Neural crest cell (in vitro differentiated cells): ENCODE measurements at places on chromosomes 3 and 15.

- no peaks in the 10 kb centered on the region for H3K36me3 ChIP-seq
- peaks cover 3% of the 10 kb centered on the region for H3K27me3 ChIP-seq
- H3K27ac ChIP-seq: no peak overlapping the region
- DNase-seq: no peak
- H3K4me1 ChIP-seq: peaks cover 29% of the 10 kb centered on the region
These were observed 14.5 kb downstream of the EPHB1 start for GRCh38 chr3:134809427-134810051.

GRCh38 chr3:138271189-138271794, 58.4 kb downstream of the NME9 start:
- H3K27me3 ChIP-seq: no peaks in the 10 kb centered on the region
- DNase-seq: no peak
- no peak overlapping the region for H3K4me3 ChIP-seq

DNA sequence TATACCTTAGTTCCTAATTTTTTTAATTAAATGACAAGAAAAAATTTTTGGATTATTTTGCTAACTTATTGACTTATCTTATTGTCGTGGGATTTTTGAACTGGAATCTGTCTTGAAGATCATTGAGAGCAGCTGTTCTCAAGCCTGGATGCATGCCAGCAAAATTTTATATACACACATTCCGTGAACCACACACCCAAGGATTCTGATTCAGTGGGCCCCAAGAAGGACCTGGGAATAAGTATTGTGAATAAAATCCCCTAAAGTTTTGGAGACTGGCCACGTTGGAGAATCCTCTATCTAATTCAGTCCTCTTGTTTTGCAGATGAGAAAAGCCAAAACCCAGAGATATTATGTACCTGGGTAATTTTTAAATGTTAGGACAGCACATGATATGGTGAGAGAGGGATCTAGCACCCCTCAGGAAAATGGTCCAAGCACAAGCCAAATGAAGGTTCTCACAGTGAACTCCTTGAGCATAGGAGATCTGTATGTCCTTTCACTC, 55.2 kb downstream of the UNC13C start:
- peaks cover 3% of the 10 kb centered on the region for H3K36me3 ChIP-seq
- H3K27me3 ChIP-seq: no peaks in the 10 kb centered on the region
- no peak for DNase-seq
- no peak overlapping the region for H3K4me3 ChIP-seq
- H3K27ac ChIP-seq: no peak overlapping the region
- H3K4me1 ChIP-seq: peaks cover 20% of the 10 kb centered on the region

DNA sequence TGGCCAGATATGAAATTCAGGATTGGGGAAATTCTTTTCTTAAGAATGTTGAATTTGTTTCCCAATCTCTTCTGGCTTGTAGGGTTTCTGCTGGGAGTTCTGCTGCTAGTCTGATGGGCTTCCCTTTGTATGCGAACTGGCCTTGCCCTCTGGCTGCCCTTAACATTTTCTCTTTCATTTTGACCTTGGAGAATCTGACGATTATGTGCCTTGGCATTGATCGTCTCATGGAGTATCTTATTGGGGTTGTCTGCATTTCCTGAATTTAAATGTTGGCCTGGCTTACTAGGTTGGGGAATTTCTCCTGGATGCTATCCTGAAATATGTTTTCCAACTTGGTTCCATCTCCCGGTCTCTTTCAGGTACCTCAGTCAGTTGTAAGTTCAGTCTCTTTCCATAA, 152.2 kb downstream of the CFAP20DC start:
- peaks cover 38% of the 10 kb centered on the region for H3K36me3 ChIP-seq
- no peak for DNase-seq
- no peaks in the 10 kb centered on the region for H3K4me1 ChIP-seq
- no peaks in the 10 kb centered on the region for H3K27me3 ChIP-seq
- no peak overlapping the region for H3K4me3 ChIP-seq
- H3K27ac ChIP-seq: no peak overlapping the region

- no peak overlapping the region for H3K4me3 ChIP-seq
- DNase-seq: no peak
- H3K36me3 ChIP-seq: peaks cover 40% of the 10 kb centered on the region
- no peak overlapping the region for H3K27ac ChIP-seq
These were observed 104.9 kb upstream of the NEDD4 start for GRCh38 chr15:56098195-56098863.

- H3K36me3 ChIP-seq: no peaks in the 10 kb centered on the region
- no peak overlapping the region for H3K4me3 ChIP-seq
- peaks cover 4% of the 10 kb centered on the region for H3K27me3 ChIP-seq
- no peak overlapping the region for H3K27ac ChIP-seq
These were observed 15.8 kb upstream of the CYP11A1 start for GRCh38 chr15:74383286-74383685.

DNA sequence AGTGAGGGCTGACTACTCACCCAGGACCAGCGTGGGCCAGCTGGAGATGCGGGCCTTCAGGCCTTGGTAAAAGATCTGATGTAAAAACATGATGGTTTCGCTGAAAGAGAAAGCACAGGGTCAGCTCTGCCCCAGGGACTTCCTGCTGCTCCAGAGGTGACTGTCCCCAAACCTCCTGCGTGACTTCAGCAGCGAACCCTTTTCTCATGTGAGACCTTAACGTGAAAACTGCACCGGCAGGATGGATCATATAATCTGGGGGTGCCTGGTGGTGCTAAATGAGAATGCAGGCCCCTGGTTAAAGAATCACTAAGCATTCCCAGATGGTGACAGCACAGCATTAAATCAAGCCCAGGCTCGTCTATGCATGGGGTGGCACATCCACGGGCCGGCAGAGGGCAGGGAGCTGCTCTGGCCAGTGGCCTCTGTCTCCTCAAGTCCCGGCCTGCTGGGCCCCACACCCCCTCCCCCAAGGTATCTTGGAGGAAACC, 55.4 kb downstream of the RASGRF1 start:
- no peak for DNase-seq
- H3K27me3 ChIP-seq: no peaks in the 10 kb centered on the region
- H3K4me3 ChIP-seq: no peak overlapping the region

DNA sequence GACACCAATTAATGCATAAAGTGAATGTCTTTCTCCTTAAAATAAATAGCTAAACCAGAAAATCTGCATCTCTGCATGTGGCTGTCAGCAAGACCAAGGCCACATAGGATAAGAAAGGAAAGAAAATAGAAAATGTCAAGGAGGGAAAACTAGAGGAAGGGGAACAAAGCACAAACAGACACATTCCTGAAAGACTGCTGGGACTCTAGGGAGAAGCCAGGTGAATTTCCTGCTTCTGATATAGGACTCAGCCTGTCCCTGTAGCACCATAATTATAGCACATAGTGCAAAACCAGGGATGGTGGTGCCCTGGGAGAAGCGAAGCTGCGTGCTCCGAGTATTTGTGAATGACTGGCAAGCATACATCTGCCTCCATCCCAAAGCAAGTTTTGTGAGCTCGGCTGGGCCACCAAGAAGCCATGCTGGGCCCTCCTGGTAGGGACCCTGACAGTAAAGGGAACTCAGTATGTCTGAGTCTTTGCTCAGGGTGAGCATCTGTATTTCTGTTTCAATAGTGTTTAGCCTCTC, 14.2 kb downstream of the FSTL1 start:
- peaks cover 12% of the 10 kb centered on the region for H3K36me3 ChIP-seq
- DNase-seq: no peak
- no peak overlapping the region for H3K27ac ChIP-seq

DNA sequence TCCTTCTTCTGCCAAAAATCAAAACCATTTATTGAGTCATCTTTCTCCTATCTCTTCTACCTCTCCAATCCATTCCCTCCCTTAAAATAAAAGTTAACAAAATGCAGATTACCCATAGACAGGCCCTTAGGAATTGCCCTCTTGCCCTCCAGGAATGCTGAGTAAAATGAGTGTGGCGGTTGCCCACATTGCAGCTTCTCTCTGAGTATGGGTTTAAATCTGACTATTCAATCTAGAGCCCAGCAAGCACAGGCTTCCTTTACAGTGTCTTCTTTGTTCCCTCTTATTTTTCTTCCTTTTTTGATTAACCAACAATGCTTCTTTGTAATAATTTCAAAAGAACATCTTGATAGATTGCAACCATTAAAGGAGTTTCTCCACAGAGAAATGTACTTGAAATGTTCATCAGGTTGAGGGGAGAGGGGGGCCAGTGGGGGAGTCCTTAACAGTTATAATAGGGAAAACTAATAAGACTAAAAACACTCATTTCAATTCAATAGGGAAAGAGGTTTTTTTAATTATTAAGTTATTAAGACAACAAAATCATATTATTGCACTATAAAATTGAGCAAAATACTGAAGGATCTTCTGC, 135.3 kb upstream of the LMCD1 start:
- H3K27me3 ChIP-seq: no peaks in the 10 kb centered on the region
- peak overlapping the region; percentile 24 for H3K27ac ChIP-seq
- H3K4me3 ChIP-seq: peak overlapping the region; percentile 31
- peaks cover 26% of the 10 kb centered on the region for H3K4me1 ChIP-seq
- H3K36me3 ChIP-seq: no peaks in the 10 kb centered on the region
- no peak for DNase-seq

- peaks cover 4% of the 10 kb centered on the region for H3K36me3 ChIP-seq
- H3K4me3 ChIP-seq: no peak overlapping the region
- no peaks in the 10 kb centered on the region for H3K27me3 ChIP-seq
- DNase-seq: no peak
These were observed 105.7 kb downstream of the PPP2R3A start for GRCh38 chr3:136070953-136071949.

- peaks cover 5% of the 10 kb centered on the region for H3K4me1 ChIP-seq
- no peaks in the 10 kb centered on the region for H3K36me3 ChIP-seq
- no peaks in the 10 kb centered on the region for H3K27me3 ChIP-seq
- no peak for DNase-seq
- no peak overlapping the region for H3K27ac ChIP-seq
These were observed 126.2 kb upstream of the SYNPR start for GRCh38 chr3:63151897-63152296.

GRCh38 chr15:35663956-35664355, 118.0 kb upstream of the DPH6 start:
- no peak for DNase-seq
- no peaks in the 10 kb centered on the region for H3K27me3 ChIP-seq
- H3K27ac ChIP-seq: no peak overlapping the region
- H3K36me3 ChIP-seq: no peaks in the 10 kb centered on the region
- H3K4me3 ChIP-seq: no peak overlapping the region

GRCh38 chr3:103136621-103137020, 701.8 kb downstream of the ZPLD1 start:
- H3K36me3 ChIP-seq: no peaks in the 10 kb centered on the region
- H3K27ac ChIP-seq: no peak overlapping the region
- H3K27me3 ChIP-seq: no peaks in the 10 kb centered on the region
- peaks cover 4% of the 10 kb centered on the region for H3K4me1 ChIP-seq
- H3K4me3 ChIP-seq: no peak overlapping the region

GRCh38 chr15:100931143-100931890, 12.2 kb downstream of the LRRK1 start:
- H3K36me3 ChIP-seq: no peaks in the 10 kb centered on the region
- H3K4me3 ChIP-seq: no peak overlapping the region
- H3K27me3 ChIP-seq: no peaks in the 10 kb centered on the region

DNA sequence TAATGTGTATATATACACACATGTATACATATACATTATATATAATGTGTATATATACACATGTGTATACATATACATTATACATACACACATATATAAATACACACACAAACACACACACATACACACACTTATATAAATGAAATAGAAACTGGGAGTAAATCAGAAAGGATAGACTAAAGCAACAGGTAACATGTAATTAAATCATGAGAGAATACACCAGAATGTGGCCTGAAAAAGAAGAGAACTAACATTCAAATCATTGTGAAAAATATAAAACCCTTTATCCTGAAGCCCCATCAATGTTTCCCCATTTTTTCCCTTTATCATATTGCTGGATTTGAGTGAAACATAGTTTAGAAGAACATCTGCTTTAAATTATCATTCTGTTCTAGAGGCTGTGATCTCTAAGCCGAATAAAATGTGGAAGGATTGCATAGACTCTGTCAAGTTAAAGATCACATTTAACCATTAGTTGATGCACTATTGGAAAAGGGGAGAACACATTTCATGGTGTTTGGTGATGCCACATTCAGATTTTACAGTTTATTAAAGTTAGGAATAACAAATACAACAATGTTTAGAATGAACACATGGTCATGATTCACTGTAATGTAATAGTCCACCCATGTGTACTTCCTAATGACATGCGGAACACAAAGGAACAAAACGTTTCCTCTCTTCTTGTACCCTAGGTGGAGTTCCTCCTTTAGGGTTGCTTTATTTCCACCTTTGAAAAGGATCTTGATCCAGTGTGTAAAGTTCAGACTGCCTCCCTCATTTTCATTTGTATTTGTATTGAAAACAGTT, 12.5 kb upstream of the THRB start:
- H3K4me1 ChIP-seq: no peaks in the 10 kb centered on the region
- DNase-seq: no peak
- no peaks in the 10 kb centered on the region for H3K36me3 ChIP-seq
- no peak overlapping the region for H3K27ac ChIP-seq
- H3K4me3 ChIP-seq: no peak overlapping the region

DNA sequence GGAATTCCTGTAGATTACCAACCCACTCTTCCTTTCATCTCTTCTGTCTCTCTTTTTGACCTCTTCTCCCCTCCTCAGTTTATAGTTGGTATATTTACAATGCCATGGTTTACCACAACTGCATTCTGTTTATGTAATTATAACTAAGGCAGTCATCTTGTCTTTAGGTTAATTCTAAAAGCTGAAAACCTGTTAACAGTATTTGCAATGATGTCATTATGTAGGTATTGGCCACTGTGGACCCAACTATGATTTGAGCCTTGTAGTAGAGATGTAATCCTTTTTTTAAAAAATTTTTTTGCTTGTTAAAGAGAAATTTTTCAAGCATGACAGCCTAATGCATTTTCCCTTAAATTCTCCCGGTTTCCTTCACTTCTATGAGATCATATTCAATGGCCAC, 30.7 kb upstream of the CHST2 start:
- H3K27ac ChIP-seq: no peak overlapping the region
- DNase-seq: no peak
- peaks cover 10% of the 10 kb centered on the region for H3K36me3 ChIP-seq
- H3K4me3 ChIP-seq: no peak overlapping the region
- H3K27me3 ChIP-seq: peaks cover 4% of the 10 kb centered on the region

- H3K4me1 ChIP-seq: no peaks in the 10 kb centered on the region
- no peak overlapping the region for H3K4me3 ChIP-seq
- H3K27ac ChIP-seq: no peak overlapping the region
These were observed 273.6 kb upstream of the PROK2 start for GRCh38 chr3:72058493-72059081.
